ENCODE measurements at places on chromosomes 3 and 15.
A peak's percentile ranks its signal among the peaks of the same experiment; 100 is the strongest.

DNA sequence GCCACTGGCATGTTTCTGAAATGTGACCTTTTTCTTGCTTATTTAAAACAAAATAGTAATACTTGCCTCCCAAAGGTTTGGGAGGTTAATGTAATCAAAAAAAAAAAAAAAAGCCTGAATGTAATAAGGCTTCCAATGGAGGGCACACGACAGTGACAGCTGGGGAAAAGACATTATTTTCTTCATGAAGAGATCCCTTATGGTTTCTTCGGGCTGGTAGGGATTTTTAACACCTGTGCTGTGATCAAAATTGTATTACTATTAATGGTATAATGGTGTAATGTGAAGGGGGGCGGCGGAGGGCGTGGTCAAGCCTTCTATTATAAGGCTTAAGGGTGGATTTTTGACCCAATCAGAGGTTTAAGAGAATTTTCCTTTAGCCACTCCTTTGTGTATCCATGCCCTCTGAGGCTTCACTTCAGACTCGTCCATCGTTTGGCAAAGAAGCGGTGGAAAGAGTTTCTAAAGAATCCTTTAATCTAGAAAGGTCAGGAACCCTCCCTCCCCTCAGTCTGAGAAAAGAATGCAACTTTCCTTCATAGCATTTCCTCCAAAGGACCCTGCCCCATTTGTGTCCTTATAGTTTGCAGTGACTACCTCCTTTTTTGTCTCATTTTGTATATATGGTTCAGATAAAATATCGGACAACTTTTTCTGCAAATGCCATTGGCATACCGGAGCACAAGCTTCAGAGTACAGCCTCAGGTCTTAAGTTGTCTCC is 89.5 kb upstream of the CHD2 start:
- no peak for DNase-seq

DNA sequence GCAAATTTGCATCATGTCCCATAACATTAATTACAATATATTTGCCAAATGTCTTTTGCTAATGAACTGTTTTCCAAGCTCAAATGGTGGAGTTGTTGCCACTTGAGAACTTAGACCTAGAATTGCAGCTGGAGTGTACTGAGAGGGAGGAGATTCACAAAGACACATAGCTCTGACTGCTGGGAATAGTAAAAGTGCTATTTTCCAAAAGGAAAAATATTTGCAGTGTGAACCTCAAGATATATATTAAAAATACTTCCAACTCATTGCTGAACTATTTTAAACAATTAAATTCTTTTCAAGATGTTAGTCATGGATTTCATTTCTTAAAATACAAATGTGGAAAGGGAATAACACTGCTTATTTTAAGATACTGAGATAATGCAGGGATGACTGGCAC is 666.8 kb upstream of the ARPP21 start:
- no peak for DNase-seq

DNA sequence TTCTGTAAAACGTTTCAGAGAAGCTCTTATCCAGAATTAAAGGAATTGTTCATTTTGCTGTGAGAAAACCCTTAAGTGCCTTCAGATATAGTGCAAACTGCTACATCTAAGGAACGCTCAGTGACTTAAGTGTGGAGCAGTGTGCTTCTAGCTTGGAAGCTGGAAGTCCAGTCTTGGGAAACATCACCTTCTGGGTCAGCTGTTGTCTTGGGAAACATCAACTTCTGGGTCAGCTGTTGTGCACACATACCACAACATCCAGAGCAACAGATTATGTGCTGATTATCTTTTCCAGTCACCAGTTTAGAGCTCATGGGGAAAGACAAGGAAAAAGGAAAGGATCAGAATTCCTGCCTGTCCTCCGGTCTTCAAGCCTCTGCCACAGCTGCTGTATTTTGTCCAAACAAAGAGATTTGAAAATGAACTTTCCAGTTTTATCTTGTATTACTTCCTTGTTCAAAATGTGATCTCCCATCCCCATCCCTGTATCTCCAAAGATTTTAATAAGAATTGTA is 713.6 kb downstream of the NSUN3 start:
- no peak for DNase-seq

- no peak for DNase-seq
Measured at GRCh38 chr3:17119201-17120072, 234.7 kb downstream of the PLCL2 start.

DNA sequence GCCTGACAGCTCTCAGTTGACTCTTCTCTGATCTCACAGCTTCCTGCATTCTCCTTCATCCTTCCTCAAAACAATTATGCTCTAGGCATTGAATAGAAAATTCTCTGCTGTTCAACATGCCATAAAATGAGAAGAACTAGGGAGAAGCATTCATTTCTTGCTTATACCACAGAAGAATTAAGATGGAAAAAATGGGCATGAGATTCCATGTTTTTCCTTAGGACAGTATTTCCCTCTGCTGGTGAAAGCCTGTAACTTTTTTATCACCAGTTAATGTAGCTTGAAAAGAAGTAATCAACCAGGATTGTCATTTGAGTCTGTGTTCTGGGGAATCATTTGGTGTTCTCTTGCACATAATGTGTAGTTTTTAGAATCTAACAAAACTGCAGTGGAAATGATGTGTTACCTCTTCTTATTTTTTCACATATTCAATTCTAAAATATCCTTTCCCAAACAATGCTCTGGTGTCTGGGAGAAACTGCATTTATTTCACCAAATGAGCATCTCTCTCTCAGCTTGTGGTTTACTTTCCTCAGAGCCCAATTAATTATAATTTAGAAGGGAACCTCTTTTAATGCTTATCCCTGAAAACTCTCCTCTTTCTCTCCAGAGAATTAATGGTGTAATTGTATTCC is 92.8 kb upstream of the DCBLD2 start:
- peak; percentile 60 for DNase-seq
